ENCODE measurements at places on chromosomes 11 and 22. TPM values are rescaled to one million over a fixed set of nuclear protein-coding genes. Genes with fewer than 3 reads are reported as not detected.

PRR33 gene
- not detected for total RNA-seq

TENM4 gene
- 0.17 TPM for total RNA-seq

FADS1 gene
- 162 TPM for total RNA-seq

TRMU gene
- 30.8 TPM for total RNA-seq

ACR gene
- not detected for total RNA-seq

GAL3ST1 gene
- total RNA-seq = 11.1 TPM

CDC42EP1 gene
- 30.8 TPM for total RNA-seq

MPEG1 gene
- not detected for total RNA-seq

NAT10 gene
- total RNA-seq = 49.3 TPM

PRR5 gene
- total RNA-seq = 15.1 TPM

KCTD14 gene
- total RNA-seq = 1.6 TPM

ARHGAP20 gene
- not detected for total RNA-seq

KIRREL3 gene
- 9.8 TPM for total RNA-seq

GCAT gene
- 3.3 TPM for total RNA-seq

FUT4 gene
- 2.5 TPM for total RNA-seq

RCOR2 gene
- 1.1 TPM for total RNA-seq

C11orf21 gene
- not detected for total RNA-seq

SCGB1C1 gene
- not detected for total RNA-seq

GRIA4 gene
- not detected for total RNA-seq

C11orf91 gene
- 1.5 TPM for total RNA-seq

LUZP2 gene
- total RNA-seq = not detected

NCF4 gene
- 0.12 TPM for total RNA-seq

EXPH5 gene
- 0.03 TPM for total RNA-seq
